ENCODE measurements at places on chromosomes 16 and 17. TPM values are rescaled to one million over a fixed set of nuclear protein-coding genes. Genes with fewer than 3 reads are reported as not detected.

CRYM gene
- 14.6 TPM for total RNA-seq

KRT33B gene
- not detected for total RNA-seq

RAB11FIP4 gene
- 90.2 TPM for total RNA-seq

NPW gene
- 7.3 TPM for total RNA-seq

KRTAP9-2 gene
- total RNA-seq = not detected

KRTAP1-5 gene
- not detected for total RNA-seq

MYLK3 gene
- 88.8 TPM for total RNA-seq

ACLY gene
- total RNA-seq = 86.0 TPM

MYO15A gene
- total RNA-seq = 18.6 TPM

ABCA8 gene
- 249 TPM for total RNA-seq

MYL11 gene
- 4.2 TPM for total RNA-seq
